Adipocyte (in vitro differentiated cells): ENCODE measurements at places on chromosomes 7 and 10.

GRCh38 chr7:22387583-22387982 is 30.6 kb upstream of the RAPGEF5 start:
- peak; percentile 81 for DNase-seq

- DNase-seq, result peak; percentile 33
Measured at GRCh38 chr7:41887416-41887815, 184.5 kb upstream of the INHBA start.

GRCh38 chr7:46461334-46461777 is 540.3 kb upstream of the IGFBP3 start:
- DNase-seq, result no peak

- peak; percentile 27 for DNase-seq
Measured at GRCh38 chr7:77327932-77328628, 88.1 kb downstream of the GSAP start.

GRCh38 chr10:79067241-79068202 is 1.2 kb upstream of the ZMIZ1 start:
- peak; percentile 95 for DNase-seq

GRCh38 chr7:106100863-106101629 is 11.1 kb downstream of the SYPL1 start:
- DNase-seq, result no peak

GRCh38 chr10:70885931-70886903 is 2.1 kb downstream of the PCBD1 start:
- DNase-seq, result no peak

- DNase-seq, result peak; percentile 47
Measured at GRCh38 chr7:140639366-140640053, 1.1 kb downstream of the DENND2A start.

- DNase-seq, result no peak
Measured at GRCh38 chr7:20217193-20217948, at the start of gene MACC1. MACC1 (minus strand) TSS chr7:20217384; CDS start chr7:20161862, 55,522 bp downstream.

DNA sequence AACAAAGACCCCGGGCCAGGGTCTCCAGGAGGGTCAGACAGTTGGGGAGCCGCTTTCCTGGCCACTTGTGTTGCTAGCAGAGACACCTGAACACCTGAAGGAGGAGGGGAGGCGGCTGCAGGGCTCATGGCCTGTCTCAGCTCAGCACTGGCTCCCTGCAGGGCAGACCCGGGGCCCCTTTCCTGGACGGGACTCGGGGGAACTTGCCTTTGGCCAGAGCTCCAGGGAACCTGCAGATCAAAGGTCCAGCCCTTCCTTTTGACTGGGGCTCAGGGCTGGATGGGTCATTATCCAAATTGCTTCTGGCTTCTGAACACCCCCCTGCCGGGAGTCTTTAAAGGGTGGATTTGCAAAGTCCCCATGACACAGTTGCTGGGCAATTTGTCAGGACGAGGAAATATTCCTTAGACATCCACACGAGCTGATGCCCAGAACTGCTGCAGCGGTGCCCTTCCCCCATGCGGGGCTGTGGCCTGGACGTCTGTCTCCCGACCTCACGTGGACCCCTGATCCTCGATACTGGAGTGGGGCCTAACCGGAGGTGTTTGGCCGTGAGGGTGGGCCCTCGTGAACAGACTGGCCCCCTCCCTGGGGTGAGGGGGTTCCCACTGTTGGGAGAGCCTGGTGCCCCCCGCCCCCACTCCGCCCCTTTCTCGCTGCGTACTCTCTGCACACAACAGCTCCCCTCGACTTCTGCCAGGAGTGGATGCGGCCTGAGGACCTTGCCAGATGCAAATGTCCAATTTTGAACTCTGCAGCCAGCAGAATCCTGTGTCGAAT is 194.3 kb downstream of the ELFN1 start:
- DNase-seq, result no peak

DNA sequence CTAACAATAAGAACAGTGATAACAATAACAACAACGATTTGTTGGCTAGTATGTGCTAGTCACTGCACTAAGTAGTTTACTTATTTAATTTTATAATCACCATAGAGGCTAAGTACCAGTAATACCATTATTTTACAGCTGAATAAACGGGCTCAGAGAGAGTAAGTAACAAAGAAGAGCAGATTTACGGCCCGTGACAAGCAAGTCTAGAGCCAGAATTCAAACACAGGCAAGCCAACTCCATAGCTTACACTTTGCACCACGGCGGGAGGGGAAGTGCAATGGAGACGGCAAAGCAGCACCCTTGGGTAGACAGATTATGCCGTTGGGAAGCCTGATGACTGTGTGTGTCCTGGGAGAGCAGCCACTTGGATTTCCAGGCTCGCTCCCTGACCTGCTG is 1.2 kb upstream of the OR6V1 start:
- no peak for DNase-seq

DNA sequence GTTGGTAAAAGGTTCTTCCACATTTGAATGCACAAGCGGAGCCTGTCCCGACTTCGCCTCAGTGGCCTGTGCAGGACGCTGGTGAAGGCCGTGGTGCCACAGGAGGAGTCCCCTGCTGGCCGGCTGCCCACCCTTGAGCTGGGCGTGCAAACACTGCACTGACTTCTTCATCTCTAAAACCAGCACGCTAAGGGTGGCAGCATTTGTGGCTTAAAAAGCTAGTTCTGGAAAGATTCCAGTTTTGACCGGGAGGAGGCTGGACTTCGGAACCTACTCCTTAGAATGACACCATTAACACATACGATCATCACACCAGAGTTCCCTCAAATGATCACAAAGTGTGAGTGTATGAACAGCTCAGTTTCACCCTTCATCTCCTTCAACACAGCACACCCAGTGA is 102.4 kb downstream of the SMURF1 start:
- DNase-seq, result no peak

GRCh38 chr7:40234046-40234445 is 99.2 kb downstream of the SUGCT start:
- no peak for DNase-seq

DNA sequence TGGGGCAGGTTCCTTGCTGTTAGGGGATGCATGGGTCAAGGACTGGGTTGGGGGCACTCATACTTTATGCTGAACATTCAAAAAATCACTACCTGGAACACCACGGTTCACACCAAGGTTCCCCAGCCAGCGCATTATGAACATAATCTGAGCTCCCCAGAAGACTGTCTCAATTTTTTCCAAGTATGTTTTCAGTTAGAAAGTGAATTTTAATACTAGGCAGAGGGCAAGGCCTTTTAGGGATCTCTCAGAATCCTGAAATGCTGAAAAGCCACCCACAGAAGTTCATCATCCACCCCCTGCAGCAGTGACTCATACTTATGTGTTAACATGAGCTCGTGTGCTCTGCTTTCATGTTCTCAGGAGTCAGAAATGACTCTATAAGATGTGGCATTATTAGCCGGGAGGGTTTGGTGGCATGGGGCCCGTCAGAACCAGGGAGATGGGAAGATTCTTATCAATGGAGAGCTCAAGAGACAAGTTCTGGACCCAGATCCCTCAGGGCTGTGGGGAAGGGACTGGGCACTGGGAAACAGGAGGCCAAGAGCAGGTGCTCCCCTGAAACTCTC is 185.2 kb upstream of the ITGB1 start:
- peak; percentile 74 for DNase-seq
